Memory B cell (primary cell): ENCODE measurements at places on chromosomes 5 and 9.
A peak's percentile ranks its signal among the peaks of the same experiment; 100 is the strongest.

DNA sequence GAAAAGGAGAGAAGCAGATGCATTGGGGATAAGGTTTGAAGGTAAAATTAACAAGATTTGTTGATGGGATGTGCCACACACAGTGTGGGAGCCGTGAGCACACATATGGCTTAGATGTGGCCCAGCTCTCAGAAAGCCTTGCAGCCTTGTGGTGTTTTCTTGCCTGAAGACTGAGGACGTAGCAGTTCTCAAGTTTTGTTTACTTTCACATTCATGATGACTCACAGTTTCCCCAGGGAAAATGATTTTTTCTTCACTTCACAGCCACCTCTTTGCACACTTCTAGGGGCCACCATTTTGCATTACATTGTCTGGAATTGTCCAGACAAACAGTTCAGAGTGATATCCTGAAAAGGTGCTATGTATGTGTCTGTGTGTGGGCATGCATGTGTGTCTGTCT lies 126.2 kb downstream of the BASP1 start:
- peak; percentile 36 for DNase-seq

GRCh38 chr5:36679221-36679989 lies 73.0 kb downstream of the SLC1A3 start:
- DNase-seq: no peak

GRCh38 chr5:157283434-157283833 lies 17.5 kb downstream of the CYFIP2 start:
- peak; percentile 56 for DNase-seq

DNA sequence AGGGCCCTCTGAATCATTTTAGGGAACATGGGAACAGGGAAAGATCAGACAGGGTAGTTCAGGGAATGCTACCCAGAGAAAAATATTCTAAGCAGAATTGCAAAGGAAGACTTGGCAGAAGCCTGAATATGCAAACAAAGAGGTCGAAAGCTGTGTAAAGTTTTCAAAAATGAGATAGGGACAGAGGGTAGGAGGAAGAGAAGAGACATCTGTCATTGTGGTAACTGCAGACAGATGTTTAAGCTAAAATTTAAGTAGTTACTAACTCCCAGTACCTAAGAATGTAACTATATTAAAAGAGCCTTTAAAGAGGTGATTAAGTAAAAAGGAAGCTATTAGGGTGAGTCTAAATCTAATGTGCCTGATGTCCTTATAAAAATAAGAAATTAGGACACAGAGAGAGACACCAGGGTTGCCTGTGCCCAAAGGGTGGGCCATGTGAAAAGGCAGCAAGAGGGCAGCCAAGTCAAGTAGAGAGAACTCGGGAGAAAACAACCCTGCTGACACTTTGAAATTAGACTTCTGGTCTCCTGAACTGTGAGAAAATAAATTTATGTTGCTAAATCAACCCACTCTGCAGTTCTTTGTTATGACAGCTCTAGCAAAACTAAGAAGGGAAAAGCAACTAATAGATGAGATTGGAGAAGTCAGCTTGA lies 1647.4 kb upstream of the C9orf72 start:
- no peak for DNase-seq

- DNase-seq: no peak
Observed at GRCh38 chr5:131791866-131792265, 5.0 kb downstream of the FNIP1 start.

DNA sequence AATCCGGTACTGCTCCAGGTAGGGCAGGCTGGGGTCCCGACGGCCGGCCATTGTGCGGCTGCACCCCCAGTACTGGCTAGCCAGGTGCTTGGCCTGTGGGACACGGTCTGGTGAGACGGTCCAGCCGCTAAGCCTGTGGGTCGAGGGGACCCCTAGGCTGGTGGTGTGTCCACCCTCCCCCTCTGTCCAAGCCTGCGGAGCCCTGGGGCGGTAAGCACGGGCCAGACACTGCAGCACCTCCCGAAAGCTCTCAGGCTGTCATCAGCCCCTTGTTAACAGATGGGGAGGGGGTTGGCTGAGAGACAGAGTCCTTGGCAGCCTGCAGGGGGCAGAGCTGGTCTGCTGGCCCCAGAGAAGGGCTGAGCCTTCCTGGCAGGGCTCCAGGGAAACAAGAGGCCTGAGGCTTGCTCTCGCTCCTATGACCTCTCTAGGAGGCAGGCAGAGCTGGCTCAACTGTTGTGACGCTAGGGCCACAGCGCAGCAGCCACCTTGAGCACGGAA lies 11.8 kb upstream of the MRNIP start:
- DNase-seq: no peak

GRCh38 chr5:88952344-88952743 lies 69.4 kb upstream of the MEF2C start:
- no peak for DNase-seq

GRCh38 chr9:88587182-88587581 lies 52.2 kb downstream of the NXNL2 start:
- DNase-seq: no peak

- DNase-seq: peak; percentile 3
Observed at GRCh38 chr9:111661802-111662521, 557 bp downstream of the GNG10 start.

DNA sequence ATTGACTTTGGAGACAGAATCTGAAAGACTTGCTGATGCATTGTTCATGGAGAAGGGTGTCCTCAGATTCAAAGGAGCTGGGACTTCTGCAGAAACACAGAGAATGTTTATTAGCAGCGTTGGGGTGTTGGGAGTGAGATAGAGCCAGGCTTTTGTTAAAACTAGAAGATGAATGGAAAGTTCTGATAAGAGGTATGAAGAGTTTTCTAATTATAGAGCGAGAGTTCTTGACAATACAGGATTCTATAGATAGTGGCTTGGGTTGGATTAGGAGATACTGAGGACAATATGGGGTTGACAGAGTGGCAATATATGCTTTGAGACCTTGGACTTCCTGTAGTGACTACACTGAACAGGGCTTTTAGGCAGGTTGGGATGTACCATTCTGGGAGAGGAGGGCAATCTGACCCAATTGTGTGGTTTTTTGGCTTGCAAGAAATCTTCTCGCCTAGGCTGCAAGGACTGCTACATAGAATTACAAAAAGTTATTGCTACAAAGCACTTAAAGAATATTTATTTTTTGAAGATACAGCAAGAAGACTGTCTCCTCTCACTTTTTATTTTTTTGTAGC lies 83.1 kb downstream of the FER start:
- no peak for DNase-seq
